H7 (cell line): ENCODE measurements at places on chromosomes 5 and 9. TPM values are rescaled to one million over a fixed set of nuclear protein-coding genes. Genes with fewer than 3 reads are reported as not detected.

The MAT2B gene
- total RNA-seq = 61.4 and 72.8 TPM in 2 replicates

The ENTPD2 gene
- total RNA-seq = not detected in 2 replicates

The PCDHB4 gene
- 0.35 and 0.41 TPM in 2 replicates for total RNA-seq

DNA sequence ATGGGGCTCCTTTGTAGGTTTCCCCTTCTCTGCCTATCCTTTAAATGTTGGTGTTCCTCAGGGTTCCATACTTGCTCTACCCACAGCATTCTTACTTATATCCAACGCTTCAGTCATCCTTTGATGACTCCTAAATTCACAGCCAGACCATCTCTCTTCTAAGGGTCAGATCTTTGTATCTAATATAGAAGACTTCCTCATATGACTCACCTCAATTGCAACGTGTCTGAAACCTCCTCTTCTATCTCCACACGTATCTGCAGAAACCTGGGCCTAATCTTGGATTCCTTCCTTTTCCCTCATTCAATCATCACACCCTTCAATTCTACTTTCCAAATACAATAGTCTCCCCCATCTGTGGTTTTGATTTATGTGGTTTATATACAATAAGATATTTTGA lies 68.3 kb downstream of the HMGCR start:
- no peak for DNase-seq

- no peak for DNase-seq
These were observed 239.2 kb downstream of the DOCK8 start for GRCh38 chr9:453832-454231.

DNA sequence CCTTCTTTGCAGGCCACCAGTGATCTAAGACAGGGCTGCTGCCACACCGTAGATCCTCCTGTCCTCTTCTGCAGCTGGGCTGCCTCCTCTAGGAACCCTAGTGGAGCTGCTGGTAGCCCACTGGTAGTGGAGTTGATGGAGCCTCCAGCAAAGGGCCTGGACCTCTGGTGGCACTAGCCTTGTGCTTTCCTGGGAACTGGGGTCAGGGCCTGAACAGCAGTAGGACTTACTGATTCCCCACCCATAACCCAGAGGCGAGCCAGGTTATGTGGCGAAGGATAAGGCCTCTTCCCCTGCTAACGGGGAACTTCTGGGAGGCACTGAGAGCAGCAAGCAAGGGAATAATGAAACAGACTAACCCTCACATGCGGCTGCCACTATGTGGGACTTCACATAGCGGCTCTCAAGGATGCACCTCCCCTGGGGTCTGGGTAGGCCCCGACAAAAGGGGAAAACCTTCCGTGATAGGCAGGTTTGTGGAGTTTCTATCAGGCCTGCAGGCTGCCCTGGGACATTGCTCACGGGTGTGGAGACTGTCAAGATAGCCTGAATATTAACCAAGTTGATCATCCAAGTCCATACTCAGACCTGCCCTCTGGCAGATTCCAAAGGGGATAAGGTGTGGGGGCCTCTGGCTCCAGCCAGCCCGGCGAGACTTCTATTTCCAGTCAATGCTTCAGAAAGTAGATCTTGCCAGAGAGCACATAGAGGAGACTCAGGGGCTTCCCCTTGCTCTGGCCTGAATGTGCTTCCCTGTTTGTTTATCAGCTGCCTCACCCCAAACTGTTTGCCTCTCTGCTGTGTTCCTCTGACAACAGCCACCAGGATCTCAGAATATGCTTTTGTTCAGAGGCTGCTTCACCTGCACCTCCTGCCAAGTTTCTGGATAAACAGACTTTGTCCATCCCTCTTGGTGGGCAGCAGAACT lies 7.4 kb downstream of the SLC22A4 start:
- DNase-seq = no peak
